ENCODE measurements at places on chromosomes 7 and 10.

DNA sequence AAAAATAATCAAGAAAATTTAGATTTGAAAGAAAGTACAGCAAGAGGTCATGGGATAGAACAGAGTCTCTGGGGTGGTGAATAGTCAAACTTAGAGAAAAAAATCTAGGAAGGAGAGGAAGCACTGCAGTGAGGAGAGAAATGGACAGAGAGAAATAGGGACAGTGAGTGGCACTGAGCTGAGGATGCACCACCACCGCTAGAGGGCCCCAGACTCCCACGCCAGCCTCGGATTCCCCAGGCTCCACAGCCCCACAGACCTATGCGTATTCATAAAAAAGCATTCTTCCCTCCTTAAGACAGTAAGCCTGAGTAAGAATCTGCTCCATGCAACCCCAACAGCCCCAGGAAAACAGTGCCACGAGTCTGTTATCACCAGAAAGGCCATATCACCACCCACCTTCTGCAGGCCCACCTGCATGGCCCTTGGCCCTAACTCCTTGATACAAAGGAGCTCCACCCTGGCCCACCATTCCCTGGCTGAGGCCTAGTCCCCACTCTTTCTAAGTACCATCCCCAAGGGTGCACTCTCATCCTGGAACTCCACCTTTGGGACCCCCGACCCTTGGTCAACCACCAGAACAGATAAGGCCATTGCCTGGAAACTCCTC, 91.0 kb downstream of the ALOX5 start:
- peak; percentile 69 for DNase-seq

GRCh38 chr10:8056871-8057331, 2.4 kb downstream of the GATA3 start:
- no peak for DNase-seq

DNA sequence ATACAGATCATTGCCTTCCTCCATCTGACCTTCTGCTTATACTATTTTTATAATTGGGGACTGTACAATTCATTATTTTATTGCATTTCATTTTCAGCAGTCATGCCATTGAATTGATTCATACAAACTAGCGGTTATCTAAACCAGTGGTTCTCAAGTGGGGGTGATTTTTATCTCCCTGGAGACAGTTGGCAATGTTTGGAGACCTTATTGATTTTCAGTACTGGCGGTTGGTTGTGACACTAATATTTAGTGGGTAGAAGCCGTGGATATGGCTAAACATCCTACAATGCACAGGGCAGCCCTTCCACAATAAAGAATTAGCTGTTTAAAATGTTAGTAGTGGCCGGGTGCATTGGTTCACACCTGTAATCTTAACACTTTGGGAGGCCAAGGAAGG, 765.9 kb downstream of the LRMDA start:
- DNase-seq, result no peak

GRCh38 chr7:42690794-42691639, 220.9 kb downstream of the C7orf25 start:
- no peak for DNase-seq

DNA sequence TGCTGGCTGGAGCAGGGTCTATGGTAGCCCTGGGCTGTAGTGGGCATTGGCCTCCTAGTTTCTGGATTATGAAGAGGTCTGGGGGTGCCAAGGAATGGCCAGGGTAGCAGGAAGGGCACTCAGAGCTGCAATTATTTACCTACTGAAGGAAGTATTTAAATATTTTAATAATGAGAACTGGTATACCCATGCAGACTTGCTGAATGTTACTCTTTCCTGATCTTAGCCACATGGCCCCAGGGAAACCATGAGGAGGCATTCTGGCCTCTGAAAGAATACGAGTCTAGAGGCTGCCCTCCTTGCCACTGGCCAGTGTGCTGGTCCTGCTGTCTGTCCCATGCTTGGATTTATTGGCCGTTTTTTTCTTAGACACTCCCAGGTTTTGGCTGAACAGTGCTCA, 599.7 kb downstream of the LRMDA start:
- DNase-seq, result no peak

GRCh38 chr7:22728401-22729029, 1.5 kb downstream of the IL6 start:
- DNase-seq, result no peak

- DNase-seq, result no peak
Observed at GRCh38 chr7:101667920-101668319, 38.8 kb upstream of the MYL10 start.

GRCh38 chr7:77338260-77338659, 77.9 kb downstream of the GSAP start:
- no peak for DNase-seq

GRCh38 chr7:111173990-111174389, 83.1 kb downstream of the LRRN3 start:
- DNase-seq, result no peak

DNA sequence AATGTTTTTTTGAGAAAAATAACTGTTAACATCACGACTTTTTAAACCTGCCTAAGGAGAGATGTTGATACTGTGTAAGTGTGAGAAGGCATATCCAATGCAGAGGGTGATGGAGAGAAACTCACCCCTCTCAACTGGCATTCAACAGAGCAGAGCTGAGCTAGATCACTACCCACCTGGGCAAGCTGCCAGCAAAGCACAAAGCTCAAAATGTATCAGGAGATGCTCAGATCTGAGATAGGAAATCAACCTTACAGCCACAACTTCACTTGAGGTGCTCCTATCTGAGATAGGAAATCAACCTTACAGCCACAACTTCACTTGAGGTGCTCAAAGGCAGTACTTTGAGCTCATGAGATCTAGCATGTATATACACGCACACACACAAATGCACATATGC, 151.5 kb upstream of the PDE1C start:
- no peak for DNase-seq

- no peak for DNase-seq
Observed at GRCh38 chr7:41037691-41038090, 665.2 kb downstream of the INHBA start.

GRCh38 chr7:11328309-11328708, 354.6 kb downstream of the PHF14 start:
- DNase-seq, result no peak

DNA sequence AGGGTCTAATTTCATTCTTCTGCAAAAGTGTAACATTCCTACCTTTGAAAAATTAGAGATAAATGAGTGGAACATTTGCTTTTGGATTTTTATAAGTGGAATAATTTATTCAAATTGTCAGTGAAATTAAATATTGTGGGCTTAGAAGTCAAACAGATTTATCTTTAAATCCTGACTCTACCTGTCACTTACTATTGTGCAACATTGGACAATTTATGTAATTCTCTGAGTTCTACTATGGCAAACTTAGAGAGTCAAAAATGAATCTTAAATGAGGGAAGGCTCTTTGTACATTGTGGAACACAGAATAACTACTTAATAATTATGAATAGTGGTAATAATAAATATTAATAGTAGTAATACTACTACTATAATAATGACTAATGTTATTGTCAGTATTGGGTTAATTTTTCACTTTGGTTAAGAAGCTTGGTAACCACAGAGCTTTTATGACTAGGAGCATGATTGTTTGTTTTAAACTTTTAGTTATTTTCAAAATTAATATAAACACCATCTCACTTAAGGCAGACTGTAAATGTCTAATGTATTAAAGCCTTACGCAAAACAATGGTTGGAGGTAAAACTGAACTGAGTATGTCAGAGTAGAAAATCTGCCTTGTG, 70.0 kb downstream of the PRKG1 start:
- DNase-seq, result no peak

- DNase-seq, result no peak
Observed at GRCh38 chr10:11339013-11339412, 272.4 kb downstream of the USP6NL start.

DNA sequence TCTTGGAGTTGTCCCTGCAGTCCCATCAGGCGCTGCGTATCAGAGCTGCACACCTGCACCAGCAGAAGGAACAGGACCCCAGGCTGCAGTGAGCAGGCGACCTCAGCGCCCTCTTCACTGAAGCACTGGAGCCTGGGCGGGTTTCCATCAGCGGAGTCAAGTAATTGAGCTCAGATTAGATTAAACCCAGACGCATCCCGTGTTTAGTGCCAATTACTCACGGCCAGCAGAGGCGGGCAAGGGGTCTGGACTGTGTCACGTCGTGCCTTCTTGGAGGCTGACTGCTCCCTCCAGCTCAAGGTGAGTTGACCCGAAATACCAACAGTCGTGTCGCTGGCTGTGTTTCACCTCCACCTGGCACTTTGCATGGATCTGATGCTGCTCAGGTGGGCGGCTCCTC, 123.6 kb downstream of the CXCL12 start:
- no peak for DNase-seq

DNA sequence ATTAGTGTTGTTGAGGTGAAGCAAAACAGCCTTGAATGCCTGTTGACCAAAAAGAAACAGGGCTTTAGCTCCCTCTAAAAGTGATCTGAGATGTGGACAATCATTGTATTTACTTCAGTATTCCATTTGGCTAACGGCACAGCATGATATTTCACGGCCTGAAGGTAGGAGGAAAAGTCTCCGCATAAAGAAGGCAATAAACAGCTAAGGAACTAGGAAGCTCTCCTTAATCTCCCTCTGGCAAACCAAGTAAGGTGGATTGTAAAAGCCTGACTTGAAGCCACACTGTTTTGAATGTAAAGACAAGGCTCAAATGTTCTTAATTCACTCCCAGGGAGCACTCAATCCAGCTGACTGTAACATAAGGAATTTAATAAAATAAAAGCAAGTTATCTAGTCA, 160.0 kb upstream of the ZNF804B start:
- DNase-seq, result no peak

GRCh38 chr10:68153473-68154210, 44.4 kb downstream of the MYPN start:
- no peak for DNase-seq

- DNase-seq, result no peak
Observed at GRCh38 chr10:102791754-102792395, 45.3 kb downstream of the CYP17A1 start.

GRCh38 chr7:37719077-37719476, 35.5 kb downstream of the GPR141 start:
- no peak for DNase-seq

GRCh38 chr7:128167791-128168666, 73.0 kb upstream of the LEP start:
- no peak for DNase-seq

- DNase-seq, result no peak
Observed at GRCh38 chr10:15528859-15529239, 157.8 kb upstream of the FAM171A1 start.

- no peak for DNase-seq
Observed at GRCh38 chr10:121104476-121105111, 253.4 kb downstream of the WDR11 start.

GRCh38 chr10:2208106-2208505, 470.8 kb upstream of the ADARB2 start:
- DNase-seq, result no peak

DNA sequence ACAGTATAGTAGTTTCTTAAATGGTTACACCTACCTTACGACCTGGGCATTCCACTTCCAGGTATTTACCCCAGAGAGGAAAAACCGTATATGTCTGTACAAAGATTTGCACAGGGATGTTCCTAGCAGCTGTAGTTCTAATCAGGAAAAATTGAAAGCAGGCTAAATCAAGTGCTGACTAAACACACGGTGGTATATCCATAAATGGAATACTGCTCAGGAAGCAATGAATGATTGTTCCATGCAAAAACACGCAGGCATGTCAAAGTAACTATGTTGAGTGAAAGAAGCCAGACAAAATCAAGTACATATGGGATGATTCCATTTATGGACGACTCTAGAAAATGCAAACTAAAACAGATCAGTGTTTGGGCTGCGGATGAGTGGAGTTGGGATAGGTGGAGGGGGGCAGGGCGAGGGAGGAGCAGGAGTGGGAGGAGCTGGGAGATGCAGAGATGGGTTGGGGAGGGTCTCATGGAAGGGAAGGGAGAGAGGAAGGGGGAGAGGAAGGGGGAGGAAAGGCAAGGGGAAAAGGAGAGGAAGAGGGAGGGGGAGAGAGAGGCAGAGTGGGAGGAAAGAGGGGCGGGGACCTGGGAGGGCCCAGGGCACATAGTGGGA, 484 bp upstream of the MSRB2 start:
- no peak for DNase-seq

- no peak for DNase-seq
Observed at GRCh38 chr10:66924674-66925345, 1.0 kb upstream of the LRRTM3 start.

Data from central memory CD8-positive, alpha-beta T cell (primary cell).